ENCODE measurements at places on chromosomes 3 and 15.

GRCh38 chr3:175274056-175274455, 414.9 kb downstream of the NAALADL2 start:
- no peak for DNase-seq

- no peak for DNase-seq
Measured at GRCh38 chr15:64443747-64444621, 16.4 kb upstream of the ZNF609 start.

- DNase-seq = no peak
Measured at GRCh38 chr3:61877359-61878138, 316.2 kb downstream of the PTPRG start.

GRCh38 chr3:110261141-110261540, 810.5 kb upstream of the NECTIN3 start:
- DNase-seq = no peak

GRCh38 chr3:28294667-28295413, 53.4 kb downstream of the CMC1 start:
- DNase-seq = no peak

GRCh38 chr3:71443332-71443731, 140.2 kb downstream of the FOXP1 start:
- DNase-seq = no peak

DNA sequence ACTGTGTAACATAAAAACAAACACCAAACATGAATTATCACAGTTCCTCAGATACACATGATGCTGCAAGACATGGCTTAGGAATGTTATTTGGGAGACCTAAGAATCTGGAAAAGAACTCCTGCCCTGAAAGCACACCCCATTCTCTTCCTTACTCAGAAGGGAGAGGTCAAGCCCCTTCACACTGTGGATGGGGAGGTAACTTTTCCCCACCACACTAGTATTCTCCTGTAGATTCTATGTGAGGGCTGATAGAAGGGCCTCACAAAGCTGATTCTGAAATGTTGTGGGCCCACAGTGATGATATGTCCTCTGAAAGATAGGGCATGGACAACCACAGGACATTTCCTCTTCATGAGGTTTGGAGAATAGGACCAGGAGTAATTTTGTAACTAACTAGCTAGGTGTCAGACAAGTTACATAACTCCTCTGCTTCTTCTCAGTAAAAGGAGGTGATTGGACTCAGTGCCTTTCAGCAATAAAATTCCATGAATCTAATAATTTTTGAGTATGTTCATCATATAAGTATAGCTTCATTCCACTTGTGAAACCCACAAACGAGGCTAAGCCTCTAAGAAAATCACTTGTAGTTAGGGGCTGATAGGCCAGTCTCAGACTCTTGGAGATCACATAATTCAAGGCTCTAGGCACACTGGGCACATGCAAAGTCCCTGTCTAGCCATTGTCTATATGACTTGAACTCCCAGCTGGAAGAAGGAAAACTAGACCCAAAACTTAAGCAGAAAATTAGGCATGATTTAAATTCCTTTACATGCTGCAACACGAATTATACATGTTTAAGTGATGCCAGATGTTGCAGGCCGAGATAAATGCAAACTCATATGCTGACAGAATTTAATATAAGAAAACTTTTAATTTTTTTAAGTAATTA, 7.5 kb downstream of the PTX3 start:
- no peak for DNase-seq

DNA sequence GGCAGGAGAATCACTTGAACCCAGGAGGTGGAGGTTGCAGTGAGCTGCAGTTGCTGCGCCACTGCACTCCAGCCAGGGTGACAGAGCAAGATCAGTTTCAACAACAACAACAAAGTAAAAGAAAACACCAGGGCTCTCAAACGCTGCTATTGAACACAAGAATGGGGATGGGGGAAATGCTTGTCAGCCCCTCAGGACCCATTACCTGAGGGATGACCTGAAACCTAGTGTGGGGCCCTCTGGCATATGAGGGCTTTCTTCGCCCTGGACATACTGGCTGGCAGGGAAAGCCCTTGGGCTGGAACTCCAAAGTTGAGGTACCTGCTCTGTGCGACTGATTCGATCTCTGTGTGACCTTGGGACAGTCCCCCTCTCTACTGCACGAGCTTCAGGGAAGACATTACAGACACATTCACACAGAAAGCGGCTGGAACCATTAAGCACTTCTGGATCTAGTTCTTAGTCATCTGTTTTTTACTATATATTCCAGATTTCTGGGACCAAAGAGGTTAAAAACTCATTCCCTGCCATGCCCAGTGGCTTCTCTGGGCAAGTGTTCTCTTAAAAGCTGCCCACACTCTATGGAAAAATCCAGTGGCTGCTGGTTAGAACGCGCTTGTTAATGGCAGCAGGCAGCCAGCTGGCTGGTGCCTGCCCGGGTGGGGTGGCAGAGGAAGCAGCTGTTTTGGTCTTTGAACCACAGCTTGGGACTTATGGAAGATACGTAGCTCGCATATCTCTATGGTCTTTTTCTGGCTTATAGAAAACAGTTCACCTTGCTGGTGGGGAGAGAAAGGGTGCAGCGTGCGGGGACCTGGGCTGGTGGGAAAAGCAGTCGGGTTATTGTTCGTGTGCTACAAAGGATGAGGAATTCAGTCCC, 57.2 kb downstream of the ATP1B3 start:
- no peak for DNase-seq

DNA sequence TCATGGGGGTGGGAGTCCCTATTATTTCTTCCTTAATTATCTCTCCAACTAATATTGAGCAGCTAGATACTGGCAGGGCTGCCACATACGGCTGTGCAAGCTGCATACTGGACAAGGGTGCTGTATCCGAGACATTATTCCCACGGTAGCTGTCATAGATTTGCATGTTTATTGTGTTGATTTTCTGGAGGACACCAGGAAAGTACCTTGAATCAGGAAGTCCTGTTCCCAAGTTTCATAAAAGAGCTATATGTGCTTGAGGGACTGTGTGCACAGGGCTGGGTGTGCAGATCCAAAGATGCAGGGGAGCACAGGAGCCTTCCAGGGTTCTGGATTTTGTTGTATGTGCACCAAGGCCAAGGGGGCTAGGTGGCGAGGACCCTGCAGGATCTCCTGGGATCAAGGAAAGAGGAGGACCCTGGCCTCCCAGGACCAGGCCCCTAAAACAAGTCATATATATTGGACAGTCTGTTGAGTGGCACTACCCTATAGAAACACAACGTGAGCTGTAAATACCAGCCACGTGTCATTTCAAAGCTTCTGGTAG, 119.2 kb upstream of the ALDH1A3 start:
- DNase-seq = no peak

GRCh38 chr3:135231737-135232136, 436.7 kb downstream of the EPHB1 start:
- DNase-seq = no peak

- DNase-seq = no peak
Measured at GRCh38 chr3:179981646-179982045, 55.1 kb downstream of the PEX5L start.

GRCh38 chr15:60390871-60391501, 6.8 kb downstream of the ANXA2 start:
- no peak for DNase-seq

GRCh38 chr3:33942483-33943150, 144.2 kb downstream of the PDCD6IP start:
- no peak for DNase-seq

- DNase-seq = no peak
Measured at GRCh38 chr3:170727754-170728153, 141.9 kb upstream of the SLC7A14 start.

DNA sequence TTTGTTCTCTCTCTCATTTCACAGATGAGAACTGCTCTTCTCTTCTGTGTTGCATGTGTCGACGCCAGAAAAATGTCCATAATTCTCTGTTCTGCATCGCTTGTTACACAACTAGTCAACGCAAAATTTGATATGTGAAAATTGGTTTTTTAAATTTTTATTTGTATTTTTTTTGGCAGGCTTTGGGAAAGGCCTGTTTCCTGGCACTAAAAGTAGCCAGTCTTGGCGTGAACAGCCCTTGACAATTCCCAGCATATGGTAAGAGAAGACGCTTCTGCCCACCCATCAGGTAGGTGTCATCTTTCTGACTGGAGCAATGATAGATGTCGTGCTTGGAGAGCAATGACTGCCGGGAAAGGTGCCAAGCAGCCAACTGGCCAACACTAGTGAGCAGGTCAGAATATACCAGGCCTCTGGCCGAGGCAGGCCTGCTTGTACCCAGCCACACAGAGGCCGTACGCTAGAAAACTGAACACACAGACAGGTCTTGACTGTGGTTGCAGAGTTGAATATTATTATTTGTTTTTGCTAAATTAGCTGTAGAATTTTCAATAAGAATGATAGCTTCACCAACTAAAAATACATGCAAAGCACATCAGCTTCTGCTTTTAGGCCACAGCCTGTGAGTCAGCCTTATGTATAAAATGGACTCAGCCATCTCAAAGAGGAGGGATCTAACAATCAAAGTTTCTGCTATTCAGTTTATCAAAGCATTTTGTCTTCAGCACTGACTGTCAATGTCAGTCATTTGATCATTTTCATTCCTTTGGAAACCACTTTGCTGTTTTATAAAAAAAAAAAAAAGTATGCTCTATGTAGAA, 837.5 kb downstream of the MCTP2 start:
- no peak for DNase-seq

GRCh38 chr3:4198491-4198890, 104.7 kb upstream of the SETMAR start:
- DNase-seq = no peak

GRCh38 chr3:38581774-38582173, 67.7 kb downstream of the SCN5A start:
- DNase-seq = no peak

DNA sequence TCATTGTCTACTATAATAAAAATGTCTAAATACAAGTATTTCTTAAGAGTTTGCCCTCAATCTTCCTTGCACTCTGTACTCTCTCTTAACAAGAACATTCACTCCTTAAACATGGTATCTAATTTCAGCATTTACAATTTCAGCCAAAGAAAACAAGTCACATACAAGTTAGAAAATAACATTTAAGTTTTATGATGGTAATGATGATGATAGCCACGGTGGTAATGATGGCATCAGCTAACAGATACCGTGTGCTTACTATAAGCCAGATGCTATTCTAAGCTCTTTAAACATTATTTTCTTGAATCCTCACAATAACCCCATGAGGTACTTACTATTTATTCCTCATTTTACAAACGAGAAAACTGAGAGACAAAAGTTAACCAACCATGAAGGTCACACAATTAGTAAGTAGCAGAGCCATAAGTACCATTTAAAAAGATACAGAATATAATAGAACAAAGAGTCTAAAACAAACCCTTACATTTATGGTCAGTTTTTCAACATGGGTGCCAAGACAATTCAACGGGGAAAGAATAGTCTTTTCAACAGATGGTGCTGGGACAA, 7.4 kb downstream of the SPICE1 start:
- no peak for DNase-seq

DNA sequence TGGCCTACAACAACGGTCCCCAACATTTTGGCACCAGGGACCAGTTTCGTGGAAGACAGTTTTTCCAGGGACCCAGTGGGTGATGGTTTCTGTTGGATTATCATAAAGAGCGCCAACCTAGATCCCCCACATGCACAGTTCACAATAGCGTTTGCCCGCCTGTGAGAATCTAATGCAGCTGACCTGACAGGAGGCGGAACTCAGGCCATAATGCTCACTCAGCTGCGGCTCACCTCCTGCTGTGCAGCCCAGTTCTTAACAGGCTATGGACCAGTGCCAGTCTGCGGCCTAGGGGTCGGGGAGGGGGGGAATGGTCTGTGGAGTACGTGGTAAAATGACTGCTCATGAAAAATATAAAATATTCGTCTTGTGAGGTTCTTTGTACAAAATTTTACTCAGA, 518.5 kb upstream of the CADM2 start:
- DNase-seq = no peak

- DNase-seq = no peak
Measured at GRCh38 chr3:197580253-197580691, 24.5 kb upstream of the BDH1 start.

DNA sequence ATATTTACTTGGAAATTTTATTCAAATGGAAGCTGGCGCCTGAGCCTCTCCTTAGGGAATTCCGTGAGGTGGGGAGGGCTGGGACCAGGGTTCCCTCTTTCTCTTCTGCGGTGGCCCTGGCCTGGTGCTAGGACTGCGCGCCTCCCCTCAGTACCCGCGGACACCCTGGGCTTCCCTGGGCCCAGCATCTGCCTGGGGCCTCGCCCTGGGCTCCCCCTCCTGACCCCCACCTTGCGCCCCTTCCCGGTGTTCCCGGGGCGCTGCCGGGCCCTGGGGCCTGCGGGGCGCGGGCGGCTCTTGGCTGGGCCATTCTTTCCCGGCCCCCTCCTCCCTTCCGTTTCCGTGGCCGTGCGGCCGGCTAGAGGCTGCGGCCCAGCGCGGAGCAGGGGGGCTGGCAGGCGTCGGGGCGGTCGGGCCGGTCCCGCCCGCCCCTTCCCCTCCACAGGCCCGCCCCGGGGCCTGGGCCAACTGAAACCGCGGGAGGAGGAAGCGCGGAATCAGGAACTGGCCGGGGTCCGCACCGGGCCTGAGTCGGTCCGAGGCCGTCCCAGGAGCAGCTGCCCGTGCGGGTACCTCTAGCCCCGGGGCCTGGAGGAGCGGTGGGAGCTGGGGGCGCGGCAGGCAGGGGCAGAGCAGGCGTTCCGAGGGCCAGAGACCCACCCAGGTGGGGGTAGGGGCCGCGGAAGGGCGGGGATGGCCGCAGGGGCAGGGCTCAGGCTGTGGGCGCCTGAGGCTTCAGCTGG, at the start of gene FES:
TSS of gene FES (plus strand) at position 529 of the 743 bp plus-strand sequence. CDS start 542 bp downstream, outside the sequence.
- DNase-seq = no peak

- no peak for DNase-seq
Measured at GRCh38 chr3:113769551-113769950, 22.7 kb downstream of the ATP6V1A start.

- no peak for DNase-seq
Measured at GRCh38 chr15:67999320-68000100, 54.6 kb upstream of the PIAS1 start.

DNA sequence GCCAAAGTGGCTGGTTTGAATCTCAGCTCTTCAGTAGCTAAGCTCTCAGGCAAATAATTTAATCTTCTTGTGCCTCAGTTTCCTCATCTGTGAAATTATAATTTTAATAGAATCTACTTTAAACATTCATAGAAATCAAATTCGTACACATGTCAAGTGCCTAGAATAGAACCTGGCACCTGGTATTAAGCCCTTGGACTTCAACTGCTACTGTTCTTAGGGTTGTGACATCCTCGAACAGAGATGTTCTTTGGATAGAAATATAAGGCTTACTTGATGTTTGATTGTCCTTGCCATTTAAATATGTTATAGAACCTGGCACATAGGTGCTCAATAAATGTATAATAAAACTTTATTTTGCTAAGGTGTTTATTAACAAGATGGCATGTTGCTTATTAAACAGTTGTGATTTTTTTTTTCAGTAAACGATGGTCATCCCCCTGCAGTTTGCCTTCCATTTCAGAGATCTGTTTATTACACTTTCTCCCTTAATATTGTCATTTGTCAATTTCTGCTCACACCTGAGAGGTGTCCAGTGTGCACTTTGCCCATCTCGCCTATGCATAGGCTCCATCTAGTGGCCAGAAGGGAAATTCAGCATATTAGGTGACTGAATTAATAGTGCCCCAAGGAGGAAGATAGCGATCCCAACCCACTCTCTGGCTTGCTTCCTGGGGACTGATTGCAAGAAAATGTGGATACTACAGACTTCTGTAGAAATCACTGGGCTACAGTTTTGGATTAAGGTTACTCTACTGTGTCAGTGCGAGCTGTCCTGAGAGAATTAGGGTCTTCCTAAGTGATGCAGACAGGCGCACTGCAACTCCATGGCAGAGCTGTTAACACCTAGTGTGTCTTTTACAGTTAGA, 10.7 kb downstream of the IGF1R start:
- DNase-seq = no peak

Measured in SK-N-MC (cell line).